ENCODE measurements at places on chromosomes 12 and 14.
A peak's percentile ranks its signal among the peaks of the same experiment; 100 is the strongest.

DNA sequence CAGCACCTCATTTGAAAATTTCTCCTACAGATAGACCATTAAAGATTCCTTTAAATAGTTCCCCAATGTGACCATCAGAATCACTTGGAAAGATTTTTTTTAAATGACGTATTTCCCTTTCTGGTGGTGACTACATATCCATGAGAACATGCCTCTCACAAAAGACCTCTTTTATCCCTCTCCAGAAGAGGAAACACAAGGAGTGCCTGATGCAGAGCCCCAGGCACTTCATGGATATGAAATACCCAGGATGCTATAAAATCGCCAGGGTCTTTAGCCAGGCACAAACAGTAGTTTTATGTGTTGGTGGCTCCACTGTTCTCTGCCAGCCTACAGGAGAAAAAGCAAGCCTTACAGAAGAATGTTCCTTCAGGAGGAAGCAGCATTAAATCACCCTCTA lies 97.1 kb downstream of the ETNK1 start:
- DNase-seq, result no peak

GRCh38 chr12:106119301-106119700 lies 19.5 kb downstream of the NUAK1 start:
- DNase-seq, result no peak

- DNase-seq, result no peak
Measured at GRCh38 chr14:58942516-58942915, 246.0 kb upstream of the DAAM1 start.

DNA sequence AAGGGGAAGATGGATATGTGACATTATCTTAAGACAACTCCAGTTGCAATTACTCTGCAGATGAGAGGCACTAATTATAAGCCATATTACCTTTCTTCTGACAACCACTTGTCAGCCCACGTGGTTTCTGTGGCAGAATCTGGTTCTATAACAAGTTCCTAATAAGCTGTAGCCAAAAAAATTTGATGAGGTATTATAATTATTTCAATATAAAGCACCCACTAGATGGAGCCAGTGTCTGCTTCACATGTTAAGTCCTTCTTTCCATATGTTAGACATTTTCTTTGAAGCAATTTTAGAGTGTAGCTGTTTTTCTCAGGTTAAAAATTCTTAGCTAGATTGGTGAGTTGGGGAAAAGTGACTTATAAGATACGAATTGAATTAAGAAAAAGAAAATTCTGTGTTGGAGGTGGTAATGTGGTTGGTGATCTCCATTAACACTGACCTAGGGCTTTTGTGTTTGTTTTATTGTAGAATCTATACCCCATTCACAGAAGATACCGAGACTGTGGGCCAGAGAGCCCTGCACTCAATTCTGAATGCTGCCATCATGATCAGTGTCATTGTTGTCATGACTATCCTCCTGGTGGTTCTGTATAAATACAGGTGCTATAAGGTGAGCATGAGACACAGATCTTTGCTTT lies 36.9 kb downstream of the PSEN1 start:
- DNase-seq, result peak; percentile 0

DNA sequence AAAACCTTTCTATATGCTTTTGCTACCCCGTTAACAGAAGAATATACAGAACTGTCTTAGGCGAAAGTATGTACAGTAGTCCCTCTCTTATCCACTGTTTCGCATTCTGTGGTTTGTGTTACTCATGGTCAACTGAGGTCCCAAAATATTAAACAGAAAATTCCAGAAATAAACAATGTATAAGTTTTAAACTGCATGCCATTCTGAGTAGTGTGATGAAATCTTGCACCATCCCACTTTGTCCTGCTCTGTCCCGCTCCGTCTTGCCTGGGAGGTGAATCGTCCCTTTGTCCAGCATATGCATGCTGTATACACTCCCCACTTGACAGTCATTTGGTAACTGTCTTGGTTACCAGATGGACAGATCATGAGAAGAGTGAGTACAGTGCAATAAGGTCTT lies 70.1 kb upstream of the STRN3 start:
- DNase-seq, result no peak

- DNase-seq, result no peak
Measured at GRCh38 chr12:22353615-22354325, 19.3 kb upstream of the ST8SIA1 start.

DNA sequence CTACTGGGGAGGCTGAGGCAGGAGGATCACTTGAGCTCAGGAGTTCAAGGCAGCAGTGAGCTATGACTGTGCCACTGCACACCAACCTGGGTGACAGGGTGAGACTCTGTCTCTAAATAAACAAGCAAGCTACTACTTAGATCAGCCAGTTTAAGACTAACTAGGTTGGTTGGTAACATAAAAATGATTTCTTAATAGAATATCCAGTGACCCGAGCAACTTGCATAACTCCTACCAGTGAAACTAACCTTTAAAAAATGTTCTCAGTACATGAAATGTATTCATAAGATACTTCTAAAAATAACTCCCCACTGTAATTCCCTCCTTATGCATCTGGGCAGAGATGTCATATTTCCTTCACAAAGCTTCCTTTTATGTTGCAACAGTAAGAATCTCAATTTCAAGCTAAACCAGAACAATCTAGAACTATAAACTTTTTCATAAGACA lies 15.9 kb downstream of the TAOK3 start:
- no peak for DNase-seq

GRCh38 chr14:94203473-94204210 lies 29.5 kb downstream of the PPP4R4 start:
- DNase-seq, result no peak

GRCh38 chr14:27013678-27014077 lies 415.8 kb upstream of the NOVA1 start:
- DNase-seq, result no peak

GRCh38 chr14:85118274-85118673 lies 411.7 kb upstream of the FLRT2 start:
- DNase-seq, result no peak

GRCh38 chr12:113364698-113365097 lies 6.3 kb downstream of the PLBD2 start:
- DNase-seq, result no peak

GRCh38 chr14:29817767-29818405 lies 109.8 kb downstream of the PRKD1 start:
- no peak for DNase-seq

- DNase-seq, result no peak
Measured at GRCh38 chr14:63292805-63293204, 25.9 kb downstream of the GPHB5 start.

GRCh38 chr12:67182551-67182950 lies 86.6 kb upstream of the CAND1 start:
- no peak for DNase-seq

DNA sequence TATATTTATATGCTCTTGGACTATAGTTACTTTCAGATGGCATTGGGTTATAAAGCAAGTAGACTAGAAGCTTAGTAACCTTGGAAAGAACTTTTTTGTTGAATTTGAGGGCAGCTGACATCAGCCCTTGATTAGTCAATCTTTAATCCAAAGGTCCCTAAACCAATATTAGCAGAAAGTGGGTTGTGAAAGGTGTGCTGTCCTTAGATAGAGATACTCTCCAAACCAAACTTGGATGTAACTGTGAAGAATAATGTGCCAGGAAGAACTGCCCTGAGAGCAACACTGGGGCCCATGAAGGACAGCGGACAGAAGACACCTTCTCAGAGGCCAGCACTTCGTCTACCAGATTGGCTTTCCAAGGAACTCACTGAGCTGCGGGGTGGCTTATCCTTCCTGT lies 10.6 kb downstream of the CD163 start:
- DNase-seq, result no peak

- DNase-seq, result no peak
Measured at GRCh38 chr12:101243074-101243473, 33.0 kb upstream of the SLC5A8 start.

DNA sequence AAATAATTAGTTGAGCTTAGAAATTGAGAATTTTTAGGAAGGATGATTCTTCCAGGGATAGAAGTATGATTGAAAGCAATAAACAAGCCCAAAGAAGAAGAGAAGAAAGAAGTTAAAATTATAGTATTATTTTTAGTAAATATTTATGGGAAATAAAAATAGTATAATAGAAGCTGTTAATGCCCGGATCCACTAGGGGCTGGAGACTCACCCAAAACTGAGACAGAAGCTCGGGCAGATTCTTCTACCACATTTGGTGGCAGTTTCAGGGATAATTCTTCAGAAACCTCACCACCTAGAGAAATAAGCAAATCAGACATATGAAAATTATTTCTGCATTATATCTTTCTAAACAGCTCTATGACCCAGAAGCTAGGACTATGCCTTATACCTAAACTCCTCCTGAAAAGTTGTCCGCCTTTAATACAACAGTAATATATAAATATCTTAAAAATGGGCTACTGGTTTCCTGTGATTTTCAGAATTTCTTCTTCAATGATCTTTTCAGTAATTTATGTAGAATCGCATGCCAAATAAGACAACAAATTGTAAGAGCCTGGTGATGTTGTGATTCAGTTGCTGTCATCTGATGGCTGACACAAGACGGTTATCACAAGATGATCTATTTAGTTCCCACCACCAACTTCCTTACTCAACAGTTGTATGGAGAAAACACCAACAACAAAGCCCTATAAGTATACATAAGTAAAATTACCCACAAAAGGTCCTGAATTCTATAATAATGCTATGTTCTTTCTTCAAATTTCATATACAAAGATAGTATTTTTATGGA lies 35.6 kb downstream of the A2M start:
- DNase-seq, result no peak

- DNase-seq, result no peak
Measured at GRCh38 chr14:51847489-51847796, 13.0 kb upstream of the GNG2 start.

GRCh38 chr14:105059035-105059924 lies 6.0 kb downstream of the GPR132 start:
- no peak for DNase-seq

DNA sequence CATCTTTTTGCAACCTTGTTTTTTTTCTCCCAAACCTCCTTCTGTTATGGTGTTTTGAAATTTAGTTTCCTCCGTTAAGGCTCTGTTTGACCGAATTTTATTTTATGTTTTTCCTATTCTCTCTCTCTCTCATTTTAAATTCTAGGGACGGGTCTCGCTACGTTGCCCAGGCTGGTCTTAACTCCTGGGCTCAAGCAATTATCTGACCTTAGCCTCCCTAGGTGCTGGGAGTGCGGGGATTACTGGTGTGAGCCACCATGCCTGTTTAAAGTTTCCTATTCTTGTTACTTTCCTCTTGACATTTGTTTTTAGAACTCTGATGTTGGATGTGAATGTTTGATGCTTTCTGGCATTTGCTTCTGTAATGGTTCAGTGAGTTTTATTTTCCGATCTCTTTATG lies 1.0 kb downstream of the ZC3H14 start:
- DNase-seq, result no peak

DNA sequence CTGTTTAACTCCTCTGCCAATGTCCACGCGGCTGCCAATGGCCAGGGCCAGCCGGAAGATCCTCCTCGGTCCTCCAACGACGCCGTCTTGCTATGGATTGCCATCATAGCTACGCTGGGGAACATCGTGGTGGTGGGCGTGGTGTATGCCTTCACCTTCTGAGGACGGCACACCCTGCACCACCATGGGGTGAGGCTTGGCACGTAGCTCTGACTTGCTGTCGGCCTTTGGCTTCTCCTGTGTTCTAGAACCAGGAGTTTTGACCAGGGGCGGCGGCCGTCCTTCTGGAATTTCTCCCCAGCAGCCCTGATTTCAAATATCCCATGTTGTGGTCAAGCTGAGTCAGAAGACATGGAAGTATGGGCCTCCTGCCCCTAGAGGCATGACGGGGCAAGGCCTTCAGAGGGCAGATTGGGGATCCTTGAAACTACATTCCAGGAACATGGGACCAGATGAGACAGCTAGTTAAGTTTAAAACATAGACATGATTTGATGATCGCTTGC lies 47.5 kb downstream of the C14orf132 start:
- DNase-seq, result no peak

DNA sequence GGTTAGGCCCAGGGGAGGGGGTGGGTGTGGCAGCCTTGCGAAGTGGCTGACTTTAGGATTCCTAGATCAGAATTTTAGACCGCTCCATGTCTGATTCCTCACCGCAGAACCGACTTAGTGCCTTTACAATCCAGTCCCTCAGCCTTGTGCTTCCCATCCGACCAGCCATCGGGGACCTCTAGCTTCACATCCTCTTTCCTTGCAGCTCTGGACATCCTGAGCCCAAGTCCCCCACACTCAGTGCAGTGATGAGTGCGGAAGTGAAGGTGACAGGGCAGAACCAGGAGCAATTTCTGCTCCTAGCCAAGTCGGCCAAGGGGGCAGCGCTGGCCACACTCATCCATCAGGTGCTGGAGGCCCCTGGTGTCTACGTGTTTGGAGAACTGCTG lies 557 bp downstream of the COPS7A start:
- no peak for DNase-seq

DNA sequence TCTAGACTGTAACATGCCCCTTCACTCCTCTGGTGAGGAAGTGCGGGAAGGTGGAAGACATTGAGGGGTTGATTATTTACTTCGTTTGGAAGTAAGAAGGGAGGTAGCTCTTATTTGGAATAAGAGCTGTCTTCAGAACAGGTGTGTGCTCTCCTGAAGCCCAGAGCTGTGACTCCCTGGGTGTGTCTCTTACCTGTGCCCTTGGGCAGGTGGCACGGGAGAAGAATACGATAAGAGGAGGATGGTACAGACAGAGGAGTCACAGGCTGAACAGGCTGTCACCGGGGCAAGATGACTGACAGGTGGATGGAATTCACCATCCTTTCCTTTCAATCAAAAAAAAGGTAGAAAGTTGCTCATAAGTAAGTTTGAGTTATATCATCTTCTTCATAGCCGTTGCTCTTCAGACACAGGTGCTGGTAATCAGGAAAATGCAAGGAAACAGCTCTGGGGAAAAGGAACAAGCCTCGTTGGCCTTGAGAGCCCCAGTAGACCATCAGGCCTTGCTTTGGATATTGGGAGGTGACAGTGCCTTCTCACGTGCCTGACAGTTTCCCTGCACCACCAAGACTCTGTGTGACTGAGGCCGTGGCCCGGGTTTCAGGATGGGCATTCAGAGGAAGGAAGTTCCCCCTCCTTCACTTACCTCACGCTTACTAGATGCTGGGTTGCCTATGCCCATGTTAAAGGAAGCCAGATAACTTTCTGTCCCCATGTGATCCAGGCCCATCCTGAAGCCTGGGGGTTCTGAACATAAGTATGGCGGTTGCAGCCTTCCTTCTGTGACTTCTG lies 120.4 kb downstream of the ETV6 start:
- no peak for DNase-seq

- no peak for DNase-seq
Measured at GRCh38 chr12:81252228-81252627, 174.3 kb downstream of the ACSS3 start.

- DNase-seq, result no peak
Measured at GRCh38 chr12:52763991-52764390, 13.2 kb downstream of the KRT76 start.

Measured in NCI-H345 (cell line).